GM12891 (cell line): ENCODE measurements at places on chromosomes 3 and 15.

GRCh38 chr3:165855581-165855980 lies 18.4 kb upstream of the BCHE start:
- no peak for DNase-seq

DNA sequence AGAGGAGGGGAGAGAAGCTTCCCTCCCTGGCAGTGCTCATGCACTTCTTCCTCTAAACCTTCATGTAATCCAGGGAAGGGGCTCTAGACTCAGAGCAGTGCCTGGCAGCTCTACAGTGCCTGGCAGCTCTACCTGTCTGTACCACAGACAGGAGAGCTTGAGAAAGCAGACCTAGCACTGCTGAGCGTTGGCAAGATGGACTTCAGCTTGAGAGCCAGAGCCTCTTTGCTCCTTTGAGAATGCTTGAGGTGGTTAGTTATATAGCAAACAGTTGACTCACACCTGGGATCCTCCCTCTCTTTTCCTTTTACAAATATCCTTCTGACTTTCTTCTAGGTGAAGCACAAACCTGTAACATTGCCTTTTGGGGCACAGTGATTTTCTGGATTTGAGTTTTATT lies 20.9 kb downstream of the FBXO22 start:
- no peak for DNase-seq

GRCh38 chr3:50364573-50365079 lies 5.3 kb upstream of the TMEM115 start:
- DNase-seq, result no peak

GRCh38 chr3:7536921-7537320 lies 676.0 kb downstream of the GRM7 start:
- DNase-seq, result no peak

DNA sequence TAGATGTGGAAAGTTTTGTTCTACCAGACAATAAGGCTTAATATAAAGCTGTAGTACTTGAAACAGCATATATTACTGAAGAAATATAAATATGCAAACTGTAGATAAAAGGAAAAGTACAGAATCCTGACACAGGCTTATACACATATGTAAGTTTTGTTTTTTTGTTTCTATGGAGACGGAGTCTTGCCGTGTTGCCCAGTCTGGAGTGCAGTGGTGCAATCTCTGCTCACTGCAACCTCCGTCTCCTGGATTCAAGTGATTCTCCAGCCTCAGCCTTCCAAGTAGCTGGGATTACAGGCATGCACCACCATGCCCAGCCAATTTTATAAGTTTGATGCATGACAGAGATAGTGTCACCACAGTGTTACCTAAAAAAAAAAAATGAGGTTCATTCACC lies 29.1 kb upstream of the ZNF445 start:
- DNase-seq, result no peak
